ENCODE measurements at places on chromosomes 11 and 22.

GRCh38 chr11:19907008-19907579 is 194.5 kb downstream of the NAV2 start:
- H3K4me1 ChIP-seq, result peaks cover 24% of the 10 kb centered on the region
- H3K27ac ChIP-seq, result no peak overlapping the region
- DNase-seq, result no peak
- H3K4me3 ChIP-seq, result no peak overlapping the region

DNA sequence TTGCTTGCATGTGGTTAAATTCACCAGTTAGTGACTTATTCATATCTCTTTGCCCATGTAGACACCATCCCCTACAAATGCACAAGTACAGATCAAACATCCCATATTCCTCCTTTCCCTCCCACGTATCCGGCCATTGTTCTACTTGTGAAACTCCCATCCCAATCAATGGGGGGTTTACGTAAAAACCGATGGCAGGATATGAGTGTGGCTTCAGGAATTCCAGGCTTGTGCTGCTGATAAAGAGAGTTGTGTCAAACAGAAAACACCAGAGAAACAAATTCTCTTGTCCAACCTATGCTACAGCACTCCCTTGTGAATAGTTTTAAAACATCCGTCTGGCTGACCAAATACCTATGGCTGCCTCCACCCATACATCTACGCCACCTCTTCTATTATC is 15.5 kb downstream of the FLI1 start:
- H3K4me3 ChIP-seq, result no peak overlapping the region
- DNase-seq, result no peak
- no peak overlapping the region for H3K27ac ChIP-seq
- H3K36me3 ChIP-seq, result no peaks in the 10 kb centered on the region

GRCh38 chr22:42960531-42961399 is 54.2 kb downstream of the PACSIN2 start:
- no peak overlapping the region for H3K4me3 ChIP-seq
- DNase-seq, result no peak
- H3K4me1 ChIP-seq, result peaks cover 44% of the 10 kb centered on the region
- H3K27ac ChIP-seq, result peak overlapping the region; percentile 90

- peaks cover 18% of the 10 kb centered on the region for H3K4me1 ChIP-seq
- H3K27me3 ChIP-seq, result no peaks in the 10 kb centered on the region
- no peak for DNase-seq
- H3K27ac ChIP-seq, result peak overlapping the region; percentile 95
- peaks cover 1% of the 10 kb centered on the region for H3K36me3 ChIP-seq
Measured at GRCh38 chr11:65960824-65961266, 689 bp upstream of the SART1 start.

DNA sequence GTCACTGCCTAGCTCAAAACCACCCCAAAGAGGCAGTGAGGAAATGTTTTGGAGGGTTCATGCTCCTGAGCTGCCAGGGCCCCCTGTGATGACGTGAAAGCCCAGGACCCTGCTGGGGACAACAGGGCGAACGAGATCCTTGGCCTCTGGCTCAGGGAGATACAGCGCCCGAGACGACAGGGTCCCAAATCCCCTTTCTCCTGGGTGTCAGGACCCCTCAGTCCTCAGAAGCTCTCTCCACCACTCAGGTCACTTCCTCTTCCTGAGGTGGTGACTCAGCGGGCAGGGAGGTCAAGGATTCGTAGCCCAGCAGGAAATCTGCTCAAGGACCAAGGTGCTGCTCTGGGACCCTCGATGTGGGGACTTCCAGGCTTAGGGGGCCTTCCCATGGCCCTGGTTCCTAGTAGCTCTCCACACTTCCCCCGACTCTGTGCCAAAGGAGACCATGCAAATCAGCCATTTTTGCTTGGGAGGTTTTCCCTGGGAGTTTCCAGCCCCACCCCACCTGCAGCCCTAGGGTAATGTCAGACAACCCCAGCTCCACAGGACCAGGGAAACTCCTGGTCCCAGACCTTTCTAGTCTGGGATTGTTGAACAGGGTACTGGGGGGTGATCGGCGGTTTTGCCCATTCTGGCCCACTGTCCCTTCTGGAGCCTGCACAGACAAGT is 12.8 kb downstream of the BCL9L start:
- peak overlapping the region; percentile 96 for H3K27ac ChIP-seq
- H3K27me3 ChIP-seq, result no peaks in the 10 kb centered on the region
- DNase-seq, result peak; percentile 66
- H3K4me1 ChIP-seq, result peaks cover 87% of the 10 kb centered on the region

GRCh38 chr11:70756341-70756740 is 358.0 kb downstream of the CTTN start:
- H3K36me3 ChIP-seq, result no peaks in the 10 kb centered on the region
- no peak for DNase-seq
- H3K4me3 ChIP-seq, result no peak overlapping the region
- no peaks in the 10 kb centered on the region for H3K27me3 ChIP-seq
- no peak overlapping the region for H3K27ac ChIP-seq

- no peak overlapping the region for H3K4me3 ChIP-seq
- H3K27ac ChIP-seq, result peak overlapping the region; percentile 85
- no peak for DNase-seq
- no peaks in the 10 kb centered on the region for H3K27me3 ChIP-seq
Measured at GRCh38 chr22:43000441-43001175, 14.3 kb downstream of the PACSIN2 start.

GRCh38 chr11:44529895-44530412 is 35.5 kb upstream of the CD82 start:
- H3K27ac ChIP-seq, result no peak overlapping the region
- no peak for DNase-seq
- 0 out of 2 replicates have a peak, but pooled peaks cover 5% of the 10 kb centered on the region for H3K4me1 ChIP-seq

DNA sequence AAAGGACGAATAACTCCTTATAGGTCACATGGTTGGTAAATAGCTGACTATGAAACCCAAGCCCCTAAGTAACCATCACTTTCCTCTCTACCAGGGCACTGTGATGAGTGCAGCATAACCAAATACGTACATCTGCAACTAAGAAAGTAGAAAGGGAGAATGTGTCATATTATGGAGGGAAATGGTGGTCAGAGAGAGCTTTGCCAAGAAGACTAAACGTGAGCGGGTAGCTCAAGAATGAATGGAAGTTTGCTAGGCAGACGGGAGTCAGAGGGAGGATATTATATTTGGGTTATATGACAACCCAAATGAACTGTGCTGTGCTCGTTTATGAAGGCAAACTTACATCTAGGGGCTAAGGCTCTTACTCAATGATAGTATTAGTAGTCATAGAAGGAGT is 537.3 kb downstream of the OPCML start:
- H3K27me3 ChIP-seq, result no peaks in the 10 kb centered on the region
- no peaks in the 10 kb centered on the region for H3K4me1 ChIP-seq
- no peak overlapping the region for H3K4me3 ChIP-seq
- H3K27ac ChIP-seq, result no peak overlapping the region
- no peaks in the 10 kb centered on the region for H3K36me3 ChIP-seq

DNA sequence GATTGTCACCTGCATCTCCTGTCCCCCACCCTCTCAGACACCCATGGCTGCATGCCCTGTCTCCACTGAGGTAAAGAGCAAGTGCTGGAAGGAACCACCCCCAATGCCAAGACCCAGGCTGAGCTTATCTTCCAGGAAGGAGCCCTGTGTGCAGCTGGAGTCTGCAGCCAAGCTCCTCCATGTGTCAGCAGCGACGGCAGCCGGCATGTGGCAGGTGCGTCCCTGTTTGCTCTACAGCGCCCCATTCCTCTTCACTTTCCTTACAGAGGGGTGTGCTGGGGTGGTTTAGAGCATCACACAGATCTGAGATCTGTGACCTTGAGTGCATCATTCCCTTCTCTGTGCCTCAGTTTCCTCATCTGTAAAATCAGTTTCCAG is 7.7 kb upstream of the MN1 start:
- no peak overlapping the region for H3K4me3 ChIP-seq
- no peak for DNase-seq
- no peak overlapping the region for H3K27ac ChIP-seq

GRCh38 chr22:22425783-22426624 is 82.5 kb downstream of the ZNF280B start:
- no peak for DNase-seq
- H3K4me1 ChIP-seq, result no peaks in the 10 kb centered on the region
- no peaks in the 10 kb centered on the region for H3K27me3 ChIP-seq
- H3K36me3 ChIP-seq, result no peaks in the 10 kb centered on the region
- no peak overlapping the region for H3K27ac ChIP-seq

DNA sequence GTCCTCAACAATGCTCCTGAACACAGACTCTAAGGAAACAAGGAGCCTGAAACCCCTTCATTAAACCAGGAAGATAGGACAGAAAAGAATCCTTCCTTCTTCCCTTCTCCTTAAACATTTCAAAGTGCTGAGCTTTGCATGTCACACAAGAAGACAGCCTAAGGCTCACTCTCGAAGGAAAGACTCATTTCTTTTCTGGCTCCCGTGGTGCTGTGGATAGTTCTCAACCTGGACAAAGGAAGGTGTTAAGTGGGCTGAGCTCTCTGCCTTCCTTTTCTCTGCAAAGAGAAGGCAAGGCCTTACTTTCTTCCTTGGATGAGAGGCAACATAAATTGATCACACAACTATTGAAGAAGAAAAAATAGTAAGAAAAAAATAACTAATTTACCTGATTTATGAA is 452.4 kb upstream of the DDI1 start:
- no peak overlapping the region for H3K4me3 ChIP-seq
- no peak overlapping the region for H3K27ac ChIP-seq
- no peak for DNase-seq
- peaks cover 13% of the 10 kb centered on the region for H3K4me1 ChIP-seq
- H3K27me3 ChIP-seq, result no peaks in the 10 kb centered on the region
- H3K36me3 ChIP-seq, result no peaks in the 10 kb centered on the region
